CD8-positive, alpha-beta memory T cell (primary cell): ENCODE measurements at places on chromosomes 2 and 18.

GRCh38 chr2:238077292-238077691, 16.5 kb downstream of the SCLY start:
- H3K4me3 ChIP-seq = no peak overlapping the region
- no peaks in the 10 kb centered on the region for H3K27me3 ChIP-seq
- no peaks in the 10 kb centered on the region for H3K4me1 ChIP-seq
- DNase-seq = no peak
- H3K27ac ChIP-seq = no peak overlapping the region

GRCh38 chr2:145729993-145730770, 1210.3 kb upstream of the ZEB2 start:
- no peaks in the 10 kb centered on the region for H3K4me1 ChIP-seq
- no peak overlapping the region for H3K4me3 ChIP-seq
- no peak overlapping the region for H3K27ac ChIP-seq
- H3K36me3 ChIP-seq = no peaks in the 10 kb centered on the region
- no peak for DNase-seq
- no peaks in the 10 kb centered on the region for H3K27me3 ChIP-seq

- DNase-seq = peak; percentile 46
- no peaks in the 10 kb centered on the region for H3K27me3 ChIP-seq
- H3K36me3 ChIP-seq = no peaks in the 10 kb centered on the region
Observed at GRCh38 chr2:197599285-197599965, 76.0 kb downstream of the RFTN2 start.

- no peak for DNase-seq
- no peak overlapping the region for H3K27ac ChIP-seq
- no peaks in the 10 kb centered on the region for H3K27me3 ChIP-seq
- no peaks in the 10 kb centered on the region for H3K36me3 ChIP-seq
- H3K4me3 ChIP-seq = no peak overlapping the region
Observed at GRCh38 chr2:178295115-178295514, 100.8 kb downstream of the OSBPL6 start.
